ENCODE measurements at places on chromosomes 1 and 21. TPM values are rescaled to one million over a fixed set of nuclear protein-coding genes. Genes with fewer than 3 reads are reported as not detected.
A peak's percentile ranks its signal among the peaks of the same experiment; 100 is the strongest.

- DNase-seq, result no peak
- 0 out of 2 replicates have a peak, but pooled peaks cover 5% of the 10 kb centered on the region for H3K36me3 ChIP-seq
- peaks cover 18% of the 10 kb centered on the region for H3K4me1 ChIP-seq
Observed at GRCh38 chr1:156160743-156161171, 7.4 kb downstream of the SEMA4A start.

The OR6K3 gene
- total RNA-seq, result not detected

The AMY2A gene
- total RNA-seq, result not detected

DNA sequence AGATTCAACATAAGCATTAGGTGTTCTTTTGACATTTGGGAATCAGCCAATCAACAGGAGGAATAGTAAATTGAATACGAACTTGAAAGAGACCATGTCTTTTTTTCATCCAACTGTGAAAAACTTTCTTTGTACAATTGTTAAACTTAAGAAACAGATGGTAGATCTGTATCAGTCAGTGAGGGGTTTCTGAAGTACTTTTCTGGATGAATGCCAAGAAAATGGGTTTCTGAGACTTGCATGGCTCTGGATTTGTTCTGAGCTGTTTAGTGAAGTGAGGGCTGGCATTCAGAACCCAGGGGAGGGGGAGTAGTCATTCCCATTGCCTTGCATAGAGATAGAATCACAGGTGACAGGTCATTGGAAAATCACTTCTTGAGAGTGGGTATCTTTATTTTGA, 37.4 kb downstream of the PTPRC start:
- H3K4me1 ChIP-seq, result peaks cover 100% of the 10 kb centered on the region
- DNase-seq, result peak; percentile 74
- no peaks in the 10 kb centered on the region for H3K27me3 ChIP-seq
- H3K4me3 ChIP-seq, result no peak overlapping the region
- peaks cover 34% of the 10 kb centered on the region for H3K36me3 ChIP-seq
- peak overlapping the region; percentile 99 for H3K27ac ChIP-seq

The PTGER3 gene
- total RNA-seq, result not detected

DNA sequence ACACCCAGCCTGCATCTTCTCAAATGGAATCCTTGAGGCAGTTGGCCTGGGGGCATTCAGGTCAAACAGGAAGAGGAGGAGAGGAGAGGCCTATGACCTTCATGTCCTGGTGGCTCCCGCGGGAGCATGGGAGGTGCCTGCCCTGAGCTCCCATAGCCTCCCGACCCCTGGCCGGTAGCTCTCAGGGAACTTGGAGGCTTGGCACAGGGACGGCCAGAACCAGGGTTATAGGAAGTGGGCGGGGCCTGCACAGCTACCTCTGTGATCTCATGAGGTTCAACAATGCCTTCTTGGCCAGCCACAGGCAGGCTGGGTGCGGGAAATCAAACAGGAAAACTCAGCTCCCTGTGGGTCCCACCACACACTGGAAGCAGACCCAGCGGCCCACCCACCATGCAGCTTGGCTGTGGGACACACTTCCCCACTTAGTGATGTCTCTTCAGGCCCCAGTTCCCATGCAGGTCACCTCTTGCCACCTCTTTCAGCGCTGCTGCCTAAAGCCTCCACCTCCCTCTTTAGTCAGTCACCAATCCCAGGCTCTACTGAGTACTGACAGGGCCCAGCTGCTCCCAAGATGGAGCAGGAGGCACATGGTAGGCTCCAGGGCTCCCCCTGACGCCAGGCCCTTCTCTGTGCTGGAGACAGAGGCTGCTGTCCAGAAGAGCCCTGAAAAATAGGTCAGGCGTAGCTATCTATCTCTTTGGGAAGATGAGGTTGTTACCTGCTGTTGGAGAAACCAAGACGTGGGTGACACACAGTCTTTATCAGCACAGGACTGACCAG, at the start of gene SLFNL1:
SLFNL1 (minus strand) TSS at position 200 of the 783 bp plus-strand sequence. CDS start 1,065 bp downstream, outside the sequence.
- H3K27ac ChIP-seq, result no peak within 1 kb of the TSS
- no peak within 1 kb of the TSS for H3K4me3 ChIP-seq
- peak; percentile 55 for DNase-seq
- peaks cover 14% of the 10 kb centered on the region for H3K36me3 ChIP-seq

The ZNF593OS gene
- total RNA-seq, result not detected
